Kidney glomerular epithelial cell (primary cell): ENCODE measurements at places on chromosomes 12 and 14.
A peak's percentile ranks its signal among the peaks of the same experiment; 100 is the strongest.

DNA sequence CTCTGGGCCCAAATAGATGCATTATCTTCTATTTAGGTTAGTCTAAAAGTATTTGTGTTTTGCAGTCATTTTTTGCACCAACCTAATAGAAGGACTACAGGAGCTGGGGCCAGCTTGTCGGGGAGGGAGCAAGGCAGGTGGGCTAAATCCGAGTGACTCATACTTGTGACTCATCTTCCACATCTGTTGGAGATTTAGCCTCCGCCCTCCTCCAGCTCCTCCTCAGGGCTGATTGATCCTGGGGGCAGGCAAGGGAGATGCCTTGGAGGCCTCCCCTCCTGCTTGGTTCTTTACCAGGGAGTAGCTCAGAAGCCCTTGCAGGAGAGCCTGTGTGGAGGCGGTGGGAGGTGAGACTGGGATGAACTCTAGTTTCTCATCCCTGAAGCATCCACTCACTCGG lies 27.9 kb downstream of the RHOF start:
- DNase-seq = peak; percentile 37

DNA sequence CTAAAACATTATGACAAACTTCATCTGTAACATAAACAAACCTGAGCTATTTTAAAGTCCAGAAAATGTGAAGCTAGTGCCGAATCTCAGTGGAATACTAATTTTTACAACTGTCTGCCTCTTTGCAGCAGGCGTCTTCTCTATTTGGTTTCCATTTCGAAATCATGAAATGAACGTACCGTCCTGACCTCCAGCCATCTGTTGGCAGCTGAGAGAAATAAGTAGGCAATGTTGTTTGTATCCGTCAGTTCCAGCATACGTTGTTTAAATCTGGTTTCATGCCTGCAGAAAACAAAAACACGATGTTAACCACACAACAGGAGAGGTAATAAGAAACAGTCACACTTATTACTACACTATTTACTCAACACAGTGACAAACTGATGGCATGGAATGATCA lies 54.3 kb upstream of the KCNJ8 start:
- DNase-seq = no peak

GRCh38 chr14:48289701-48290100 lies 614.3 kb upstream of the MDGA2 start:
- no peak for DNase-seq

GRCh38 chr12:46131732-46132469 lies 136.9 kb downstream of the SLC38A1 start:
- DNase-seq = no peak

- peak; percentile 63 for DNase-seq
Observed at GRCh38 chr12:124621296-124621660, 53.9 kb upstream of the NCOR2 start.

DNA sequence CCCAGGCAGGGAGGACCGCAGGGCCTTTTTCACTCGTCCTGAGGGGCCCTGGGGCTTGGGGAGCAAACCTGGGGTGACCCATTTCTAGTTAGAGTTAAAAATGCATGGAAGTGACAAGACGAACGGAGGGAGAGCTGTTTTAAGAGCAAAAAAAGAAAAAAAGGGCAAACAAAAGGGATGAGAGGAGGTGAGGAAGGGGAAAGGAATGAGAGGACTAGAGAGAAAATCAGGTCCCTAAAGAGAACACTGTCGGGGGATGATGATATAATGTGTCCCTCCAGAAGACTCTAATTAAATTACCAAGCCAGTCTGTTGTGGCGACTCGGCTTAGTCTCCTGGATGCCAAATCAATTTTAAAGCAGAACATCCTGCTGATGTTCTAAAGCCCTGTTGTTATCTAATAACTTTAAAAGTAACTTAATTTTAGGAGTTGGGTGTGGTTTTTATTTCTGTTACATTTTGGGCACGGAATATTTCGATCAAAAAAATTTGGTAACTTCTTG lies 1.1 kb downstream of the ANO6 start:
- no peak for DNase-seq

DNA sequence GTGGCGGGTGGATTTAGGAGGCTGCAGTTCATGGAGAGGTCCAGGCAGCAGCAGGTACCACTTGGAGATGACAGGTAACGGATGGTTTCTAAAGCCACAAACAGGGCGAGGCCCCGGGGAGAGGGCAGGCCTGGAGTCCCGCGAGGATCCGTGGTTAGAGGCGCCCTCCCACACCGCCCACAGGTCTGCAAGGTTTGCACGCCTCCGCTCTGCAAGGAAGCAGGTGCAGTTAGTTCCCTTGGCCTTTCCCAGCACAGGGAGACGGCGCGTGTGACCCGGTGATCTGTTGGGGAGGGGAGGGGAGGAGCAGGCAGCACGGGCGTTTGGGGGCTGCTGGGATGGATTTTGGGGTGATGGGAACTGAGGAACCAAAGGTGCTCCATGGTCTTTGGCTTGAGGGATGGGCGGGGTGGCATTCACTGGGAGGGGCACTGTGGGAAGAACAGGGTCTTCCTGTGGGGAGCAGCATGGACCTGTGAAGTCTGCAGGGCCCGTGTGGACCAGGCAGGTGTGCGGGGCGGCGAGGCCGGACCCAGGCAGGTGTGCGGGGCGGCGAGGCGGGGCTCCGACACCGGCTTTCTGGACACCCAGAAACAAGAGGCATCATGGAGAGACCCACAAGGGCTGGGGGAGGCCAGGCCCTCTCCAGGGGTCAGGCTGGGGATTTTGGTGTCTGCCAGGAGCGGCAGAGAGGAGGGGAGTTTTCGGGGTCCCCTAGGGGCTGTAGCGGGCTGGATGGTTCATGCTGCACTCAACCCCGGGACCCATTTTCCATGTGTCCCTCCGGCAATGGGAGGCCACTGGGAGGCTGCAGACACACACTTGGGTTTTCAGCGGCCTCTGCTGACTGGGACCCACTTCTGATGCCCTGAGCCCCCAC lies 29.1 kb downstream of the NOC4L start:
- no peak for DNase-seq

DNA sequence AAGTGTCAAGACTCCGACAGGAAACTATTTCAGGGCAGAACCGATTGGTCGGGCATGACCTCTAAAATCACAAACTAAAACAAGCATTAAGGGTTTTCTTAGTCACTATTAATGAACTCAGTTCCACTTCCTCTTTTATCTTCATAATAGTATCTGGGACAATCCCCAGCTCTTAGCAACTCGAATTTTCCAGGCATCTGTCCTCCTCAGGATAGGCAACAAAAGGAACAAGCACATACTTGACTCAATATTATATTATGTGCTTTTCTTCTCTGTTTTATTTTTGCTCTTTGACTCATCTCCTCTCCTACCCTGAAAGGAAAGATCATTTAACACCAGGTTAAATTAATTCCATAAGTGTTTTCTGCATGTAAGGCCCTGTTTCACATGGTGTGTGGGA lies 638.3 kb upstream of the TBX3 start:
- no peak for DNase-seq

DNA sequence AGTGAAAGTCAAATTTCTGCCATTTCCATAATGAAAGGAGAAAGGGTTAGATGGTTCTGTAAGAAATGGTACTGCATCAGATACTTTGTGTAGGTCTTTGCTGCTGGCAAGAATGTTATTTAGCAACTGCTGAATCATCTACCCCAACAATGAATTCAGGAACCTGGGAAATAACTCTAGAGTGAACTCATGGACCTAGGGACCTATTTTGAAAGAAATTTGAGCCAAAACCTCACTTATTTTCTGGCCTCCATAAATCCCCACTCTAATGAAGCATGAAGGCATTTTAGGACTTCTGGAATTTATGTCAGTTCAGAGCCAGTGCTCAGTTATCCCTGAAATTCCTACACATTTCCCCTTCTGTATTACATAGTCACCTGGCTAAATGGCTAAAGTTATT lies 50.9 kb upstream of the CPNE8 start:
- peak; percentile 88 for DNase-seq

GRCh38 chr14:47676315-47676617 lies 861 bp upstream of the MDGA2 start:
- DNase-seq = peak; percentile 36

GRCh38 chr12:30968211-30968610 lies 41.7 kb downstream of the TSPAN11 start:
- DNase-seq = no peak

GRCh38 chr12:113271466-113271852 lies 50.2 kb downstream of the TPCN1 start:
- DNase-seq = peak; percentile 69

GRCh38 chr12:100753837-100754236 lies 40.7 kb upstream of the ANO4 start:
- DNase-seq = peak; percentile 3

GRCh38 chr12:1872001-1872400 lies 46.5 kb downstream of the CACNA2D4 start:
- no peak for DNase-seq

- no peak for DNase-seq
Observed at GRCh38 chr14:58705066-58705465, 67.3 kb downstream of the DACT1 start.

GRCh38 chr14:22105006-22105623 lies 431.5 kb upstream of the OR4E1 start:
- DNase-seq = no peak

DNA sequence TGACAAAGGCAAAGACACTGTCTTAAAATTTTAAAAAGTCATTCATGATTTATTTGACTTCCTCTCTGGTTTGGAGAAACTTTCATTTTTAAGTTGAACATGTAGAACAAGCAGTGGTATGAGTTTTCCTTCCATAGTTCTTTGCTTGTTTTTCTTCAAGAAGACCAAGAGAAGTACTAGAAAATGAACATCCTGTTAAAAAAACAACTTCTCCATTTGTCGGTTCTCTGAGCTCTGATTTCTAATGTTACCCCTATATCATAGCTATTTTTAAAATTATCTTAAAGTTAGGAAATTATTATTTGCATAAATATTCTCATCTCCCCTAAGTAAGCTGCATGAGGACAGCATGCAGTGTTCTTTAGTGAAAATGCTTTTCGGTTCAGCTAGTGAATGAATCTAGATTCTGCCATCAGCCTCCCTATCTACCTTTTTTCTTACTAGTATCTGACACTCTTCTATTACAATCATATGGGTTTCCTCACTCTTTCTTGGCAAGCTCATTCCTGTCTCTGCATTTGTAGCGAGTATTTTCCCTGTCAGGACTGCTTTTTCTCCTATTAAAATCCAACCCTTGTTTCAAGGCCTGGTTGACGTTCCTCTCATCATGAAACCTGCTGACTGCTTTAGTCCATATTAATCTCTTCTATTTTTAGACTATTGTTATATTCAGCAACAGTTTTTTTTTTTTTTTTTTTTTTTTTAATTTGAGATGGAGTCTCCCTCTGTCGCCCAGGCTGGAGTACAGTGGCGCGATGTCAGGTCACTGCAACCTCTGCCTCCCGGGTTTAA lies 15.8 kb downstream of the DIP2B start:
- no peak for DNase-seq

DNA sequence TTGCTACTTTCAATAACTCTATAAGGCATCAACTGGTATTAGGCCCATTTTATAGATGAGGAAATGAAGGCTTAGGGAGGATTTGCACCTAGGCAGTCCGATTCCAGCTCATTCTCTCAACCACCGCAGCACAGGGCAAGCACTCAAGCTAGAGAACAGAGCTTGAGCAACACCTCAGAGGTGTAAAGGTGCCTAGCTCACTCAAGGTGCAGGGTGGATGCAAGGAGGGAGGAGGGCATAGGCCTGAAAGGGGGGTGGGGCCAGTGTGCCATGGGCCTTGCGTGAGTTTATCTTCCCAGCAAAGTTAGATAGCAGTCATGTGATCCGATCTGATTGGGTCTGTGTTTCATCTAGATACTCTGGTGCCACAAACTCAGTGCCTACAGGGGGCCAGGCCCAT lies 10.2 kb upstream of the EMP1 start:
- no peak for DNase-seq

DNA sequence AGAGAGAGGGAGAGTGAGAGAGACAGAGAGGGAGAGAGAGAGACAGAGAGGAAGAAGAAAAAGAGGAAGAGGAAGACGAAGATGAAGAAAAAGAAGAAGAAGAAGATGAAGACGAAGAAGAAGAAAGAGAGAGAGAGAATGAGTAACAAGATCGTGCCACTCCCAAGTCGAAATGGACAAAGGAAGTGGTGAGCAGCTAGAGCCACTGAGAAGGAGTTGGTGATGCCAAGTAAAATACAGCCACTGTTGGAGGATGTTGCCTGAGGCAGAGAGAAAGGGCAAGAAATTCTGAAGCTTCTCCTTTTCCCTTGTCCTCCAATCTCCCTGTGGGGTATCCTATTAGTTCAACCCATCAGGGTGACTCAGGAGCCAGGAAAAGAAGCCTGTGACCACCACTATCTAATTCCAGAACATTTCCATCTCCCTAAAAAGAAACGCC lies 12.5 kb upstream of the ANAPC5 start:
- DNase-seq = no peak

DNA sequence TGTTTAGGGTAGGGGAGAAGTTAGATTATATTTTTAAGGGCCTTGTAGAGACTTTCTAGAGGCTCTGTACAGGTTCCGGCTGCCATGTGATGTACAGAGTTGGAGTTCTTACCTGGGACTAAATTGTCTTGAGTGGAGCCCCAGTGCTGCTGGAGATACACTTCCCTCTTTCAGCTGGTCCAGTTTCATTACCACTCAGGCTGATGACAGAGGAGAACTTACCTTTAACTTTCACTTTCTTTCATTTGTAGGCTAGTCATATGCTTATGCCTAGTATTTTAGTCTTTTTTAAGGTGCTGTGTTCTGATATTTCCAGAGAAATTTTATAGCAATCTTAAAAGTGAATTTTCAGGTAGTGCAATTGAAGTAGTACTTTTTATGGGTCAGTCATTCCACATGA lies 117.3 kb downstream of the ERC1 start:
- no peak for DNase-seq

DNA sequence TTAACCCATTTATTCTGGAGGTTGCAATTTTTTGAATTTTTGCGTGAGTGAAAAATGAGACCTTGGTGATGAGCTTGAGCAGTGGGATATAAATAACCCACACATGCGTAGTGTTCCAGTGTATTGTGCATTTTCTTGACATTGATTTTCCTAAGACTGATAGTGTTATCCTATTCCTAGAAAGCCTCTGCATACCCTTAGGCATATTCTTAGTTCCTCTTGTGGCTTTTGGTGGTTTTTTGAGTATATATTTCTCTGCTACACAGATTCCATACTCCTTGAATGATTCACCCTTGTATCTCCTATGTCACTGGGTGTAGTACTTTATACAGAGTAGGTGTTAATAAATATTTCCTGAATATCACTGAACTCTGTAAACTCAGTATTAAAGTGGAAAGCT lies 363.4 kb upstream of the PDE3A start:
- no peak for DNase-seq

DNA sequence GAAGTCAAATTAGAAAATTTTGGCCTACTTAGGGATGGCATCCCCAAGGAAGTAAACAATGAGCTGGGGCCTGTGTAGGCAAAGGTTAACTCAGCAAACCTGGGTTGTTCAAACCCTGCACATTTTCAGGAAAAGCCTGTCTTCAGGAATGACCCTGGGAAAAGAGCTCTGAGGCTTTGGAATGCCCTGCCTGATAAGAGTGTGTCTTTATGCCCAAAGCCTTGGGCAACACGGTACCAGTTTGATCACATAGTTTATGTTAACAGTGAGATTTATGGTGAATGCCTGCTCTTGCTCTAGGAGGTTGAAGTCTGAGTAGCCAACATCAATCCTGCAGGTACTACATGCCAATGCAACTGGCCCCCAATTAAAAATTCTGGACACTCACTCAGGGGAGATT lies 28.2 kb upstream of the STAB2 start:
- DNase-seq = no peak

- no peak for DNase-seq
Observed at GRCh38 chr12:4829793-4830162, 79.9 kb upstream of the KCNA1 start.
